ENCODE measurements at places on chromosomes 1 and 21.

DNA sequence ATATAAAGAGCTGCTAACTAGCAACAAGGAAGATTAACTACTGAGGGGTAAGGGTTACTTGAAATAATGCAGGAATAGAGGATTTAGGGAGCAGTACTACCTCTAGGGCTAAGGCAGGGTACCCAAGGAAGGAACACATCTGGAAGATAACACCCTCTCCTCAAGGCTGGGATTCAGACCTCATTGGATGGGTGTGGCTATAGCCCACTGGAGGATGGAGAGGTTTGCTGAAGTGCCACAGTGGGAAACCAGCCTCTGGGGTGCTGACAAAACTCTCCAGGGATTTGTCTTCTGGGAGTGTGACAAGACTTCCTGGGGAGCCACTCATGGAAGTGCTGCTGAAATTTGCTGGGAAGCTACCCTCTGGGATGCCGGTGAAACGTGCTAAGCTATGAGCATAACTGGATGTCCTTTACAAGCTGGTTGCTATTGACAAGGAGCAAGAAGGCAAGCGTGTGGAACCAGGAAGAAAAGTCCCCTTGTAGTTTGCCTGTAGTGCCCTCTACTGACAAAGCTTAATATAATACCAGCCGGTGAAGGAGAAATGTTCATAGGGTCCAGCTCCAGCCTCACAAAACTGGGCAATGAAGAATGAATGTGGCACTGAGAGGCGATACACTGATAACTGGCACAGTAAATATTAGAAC lies 122.8 kb upstream of the USP24 start:
- no peak for DNase-seq

DNA sequence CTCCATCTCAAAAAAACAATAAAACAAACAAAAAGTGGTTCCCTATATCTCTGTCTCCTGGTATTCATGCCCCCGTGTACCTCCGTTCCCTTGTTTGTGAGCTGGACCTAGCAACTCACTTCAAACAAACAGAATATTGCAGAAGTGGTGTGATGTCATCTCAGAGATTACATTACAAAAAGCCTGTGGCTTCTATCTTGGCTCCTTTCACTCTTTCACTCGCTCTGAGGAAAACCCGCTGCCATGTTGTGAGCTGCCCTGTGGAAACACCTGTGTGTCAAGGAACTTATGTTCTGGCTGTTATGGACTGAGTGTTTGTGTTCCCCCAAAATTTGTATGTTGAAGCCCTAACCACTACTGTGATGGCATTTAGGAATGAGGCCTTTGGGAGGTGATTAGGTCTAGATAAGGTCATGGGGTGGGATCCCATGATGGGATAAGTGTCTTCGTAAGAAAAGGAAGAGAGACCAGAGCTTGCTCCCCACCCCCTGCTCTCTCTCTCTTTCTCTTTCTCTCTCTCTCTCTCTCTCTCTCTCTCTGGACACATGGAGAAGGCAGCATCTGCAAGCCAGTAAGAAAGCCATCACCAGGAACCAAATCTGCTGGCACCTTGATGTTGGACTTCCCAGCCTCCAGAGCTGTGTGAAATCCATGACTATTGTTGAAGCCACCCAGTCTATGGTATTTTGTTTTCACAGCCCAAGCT lies 7.4 kb upstream of the HYI start:
- no peak for DNase-seq

- DNase-seq: no peak
These were observed 80.2 kb downstream of the ADSS2 start for GRCh38 chr1:244371242-244372141.

- no peak for DNase-seq
These were observed 8.5 kb downstream of the ERRFI1 start for GRCh38 chr1:8017495-8018197.

DNA sequence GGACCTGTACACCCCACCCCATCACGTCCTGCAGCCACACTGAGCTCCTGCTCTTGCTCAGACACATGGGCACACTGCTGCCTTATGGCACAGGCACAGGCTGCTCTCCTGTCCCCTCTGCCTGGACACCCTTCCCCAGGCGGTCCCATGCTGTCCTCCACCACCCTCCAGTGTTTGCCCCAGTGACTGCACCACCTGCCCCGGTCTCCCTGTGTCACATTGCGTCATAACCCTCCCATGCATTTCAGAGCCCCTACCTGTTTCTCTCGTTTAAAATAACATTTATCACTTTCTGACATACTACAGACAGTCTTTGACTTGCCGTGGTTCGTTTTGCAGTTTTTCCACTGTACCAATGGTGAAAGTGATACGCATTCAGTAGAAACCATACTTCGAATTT lies 159.2 kb downstream of the CAMTA1 start:
- no peak for DNase-seq

GRCh38 chr1:186662752-186663151 lies 17.5 kb downstream of the PTGS2 start:
- no peak for DNase-seq

- DNase-seq: no peak
These were observed 194.0 kb downstream of the C1orf94 start for GRCh38 chr1:34370748-34371147.

GRCh38 chr21:31418377-31419001 lies 74.4 kb upstream of the TIAM1 start:
- no peak for DNase-seq

DNA sequence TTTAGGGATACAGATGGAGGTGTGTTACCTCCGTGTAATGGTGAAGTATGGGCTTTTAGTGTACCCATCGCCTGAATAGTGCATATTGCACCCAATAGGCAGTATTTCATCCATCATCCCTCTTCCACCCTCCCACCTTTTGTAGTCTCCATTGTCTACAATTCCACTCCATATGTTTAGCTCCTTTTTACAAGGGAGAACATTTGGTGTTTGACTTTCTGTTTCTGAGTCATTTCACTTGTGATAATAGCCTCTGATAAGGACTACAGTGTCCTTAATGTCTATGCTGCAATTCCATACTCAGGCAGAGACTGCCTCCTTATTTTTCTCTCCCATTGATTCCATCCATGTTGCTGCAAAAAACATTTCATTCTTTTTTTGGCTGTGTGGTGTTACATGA lies 48.7 kb downstream of the OVGP1 start:
- no peak for DNase-seq

DNA sequence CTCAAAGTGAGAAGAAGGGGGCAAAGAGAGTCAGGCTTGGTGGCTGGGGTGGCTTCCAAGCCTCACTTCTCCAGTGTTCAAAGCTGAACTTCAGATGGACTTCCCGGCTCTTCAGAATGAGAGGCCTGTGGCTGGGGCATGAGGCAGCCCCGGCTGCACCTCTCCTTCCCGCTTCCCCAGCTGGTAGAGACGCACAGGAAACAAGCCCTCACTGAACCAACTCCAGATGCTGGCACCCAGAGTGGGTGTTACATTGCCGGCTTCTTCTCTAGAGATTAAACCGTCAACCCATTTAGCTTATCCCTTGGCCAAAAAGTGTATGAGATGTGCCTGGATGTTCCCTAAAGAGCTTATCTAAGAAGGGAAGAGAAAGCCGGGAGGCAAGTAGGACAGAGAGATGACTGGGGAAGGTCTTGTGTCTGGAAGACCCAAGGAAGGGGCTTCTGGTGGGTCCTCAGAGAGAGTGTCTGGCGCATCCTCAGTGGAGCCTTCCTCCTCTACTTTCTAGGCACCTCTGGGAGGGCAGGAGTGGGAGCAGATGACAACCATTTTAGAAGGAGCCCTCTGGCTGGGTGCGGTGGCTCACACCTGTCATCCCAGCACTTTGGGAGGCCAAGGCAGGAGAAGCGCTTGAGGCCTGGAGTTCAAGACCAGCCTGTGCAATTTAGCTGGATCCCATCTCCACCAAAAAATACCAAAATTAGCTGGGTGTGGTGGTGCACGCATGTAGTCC lies 2.0 kb downstream of the ADAMTSL4 start:
- DNase-seq: peak; percentile 35

- DNase-seq: no peak
These were observed 42.5 kb downstream of the PTPRF start for GRCh38 chr1:43573066-43573800.

- peak; percentile 90 for DNase-seq
These were observed 8.5 kb upstream of the MEX3A start for GRCh38 chr1:156090840-156091188.

DNA sequence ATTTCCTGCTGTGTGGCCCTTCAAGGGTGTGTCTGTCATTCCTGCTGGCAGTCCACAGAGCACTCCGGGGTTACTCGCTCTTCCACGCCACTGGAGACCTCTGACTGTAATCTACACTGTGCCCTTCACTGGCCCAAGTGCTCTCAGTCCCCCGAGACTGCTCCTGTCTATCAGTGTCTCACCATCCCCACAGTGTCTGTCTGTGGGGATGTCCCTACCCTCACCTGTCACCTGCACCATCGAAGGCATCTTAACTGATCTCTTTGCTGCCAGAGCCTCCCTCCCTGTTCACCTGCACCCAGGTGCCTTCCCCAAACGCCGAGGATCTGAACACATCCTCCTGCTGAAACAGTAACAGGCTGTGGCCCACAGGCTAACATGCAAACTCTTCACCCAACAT lies 136.7 kb downstream of the MATN1 start:
- no peak for DNase-seq

- DNase-seq: no peak
These were observed 900.1 kb downstream of the TTLL7 start for GRCh38 chr1:83098791-83099190.

DNA sequence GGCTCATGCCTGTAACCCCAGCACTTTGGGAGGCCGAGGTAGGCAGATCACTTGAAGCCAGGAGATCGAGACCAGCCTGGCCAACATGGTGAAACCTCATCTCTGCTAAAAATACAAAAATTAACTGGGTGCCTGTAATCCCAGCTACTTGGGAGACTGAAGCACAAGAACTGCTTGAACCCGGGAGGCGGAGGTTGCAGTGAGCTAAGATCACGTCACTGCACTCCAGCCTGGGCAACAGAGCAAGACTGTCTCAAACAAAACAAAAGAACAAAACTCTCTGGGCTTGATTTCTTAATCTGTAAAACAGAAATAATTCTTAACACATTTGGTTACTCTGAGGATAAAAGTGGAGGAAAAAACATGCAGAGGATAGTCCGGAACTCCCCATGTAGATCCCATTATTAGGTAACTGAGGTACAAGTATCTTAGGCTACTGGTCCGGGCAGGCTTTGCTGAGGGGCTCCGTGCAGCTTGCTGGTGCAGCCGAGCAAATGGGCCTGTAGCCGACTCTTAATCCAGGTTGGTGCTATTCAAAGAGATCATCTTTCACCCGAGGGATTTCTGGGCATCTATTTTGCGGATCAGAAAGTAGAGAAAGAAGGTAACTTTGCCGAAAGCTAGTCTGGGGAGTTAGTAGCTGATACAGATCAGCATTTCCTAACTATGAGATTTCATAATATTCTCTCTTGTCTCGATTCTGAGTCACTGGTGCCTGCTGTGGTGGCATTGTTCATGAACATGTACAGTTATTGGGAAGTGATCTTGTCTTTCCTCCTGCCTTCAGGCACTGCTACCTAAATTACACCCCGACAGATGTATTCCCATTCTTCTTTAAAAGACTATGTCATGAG lies 56.8 kb downstream of the NFIA start:
- DNase-seq: no peak

DNA sequence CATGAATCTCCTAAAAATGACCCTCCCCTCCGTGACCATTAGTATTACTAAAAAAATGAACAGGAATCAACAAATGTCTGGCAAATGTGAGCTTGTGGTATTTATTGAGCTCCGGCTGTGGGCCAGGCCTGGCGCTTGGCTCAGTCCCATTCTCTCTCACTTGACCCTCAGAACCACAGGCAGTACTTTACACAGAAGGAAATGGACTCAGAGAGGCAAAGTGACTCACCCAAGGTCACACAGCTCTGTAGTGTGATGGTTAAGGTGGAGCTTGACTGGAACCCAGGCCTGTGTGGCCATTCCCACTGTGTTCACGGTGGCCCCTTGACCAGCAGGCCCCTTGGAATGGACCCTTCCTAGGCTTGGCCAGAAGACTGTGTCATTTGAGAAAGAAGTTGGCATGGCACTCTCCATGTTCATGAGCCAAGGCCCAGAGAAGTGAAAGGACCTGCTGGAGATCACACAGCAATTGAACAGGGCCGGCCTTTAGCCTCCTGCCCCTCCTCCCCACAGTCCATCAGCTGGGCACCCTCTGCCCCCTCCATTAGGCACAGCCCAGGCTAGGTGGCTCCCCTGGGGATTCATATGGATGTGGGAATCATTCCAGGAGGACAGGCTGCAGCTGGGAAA lies 32.1 kb downstream of the FAM151A start:
- DNase-seq: no peak

GRCh38 chr21:45524756-45525152 lies 17.5 kb downstream of the SLC19A1 start:
- DNase-seq: no peak

DNA sequence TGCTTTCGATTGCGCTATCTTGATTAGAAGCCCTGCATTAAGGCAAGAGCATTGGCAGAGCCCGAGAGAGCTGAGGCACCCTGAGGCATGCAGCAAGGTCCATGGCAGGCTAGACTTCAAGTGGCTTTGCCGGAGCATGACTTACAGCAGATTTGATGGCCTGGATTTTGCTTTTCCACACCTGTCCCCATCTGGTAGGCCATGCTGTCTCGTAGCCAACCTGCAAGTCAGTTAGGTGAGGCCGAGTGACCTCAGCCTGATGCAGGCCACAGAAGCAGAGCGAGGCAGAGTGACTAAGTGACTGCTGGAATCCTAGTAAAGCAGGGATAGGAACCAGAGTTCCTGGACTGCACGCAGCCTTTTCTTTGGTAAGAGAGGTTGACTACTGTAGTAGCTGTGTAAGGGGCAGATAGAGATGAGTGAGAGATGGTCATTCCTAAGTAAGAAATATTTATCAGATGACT lies 148.9 kb downstream of the PBX1 start:
- DNase-seq: no peak

DNA sequence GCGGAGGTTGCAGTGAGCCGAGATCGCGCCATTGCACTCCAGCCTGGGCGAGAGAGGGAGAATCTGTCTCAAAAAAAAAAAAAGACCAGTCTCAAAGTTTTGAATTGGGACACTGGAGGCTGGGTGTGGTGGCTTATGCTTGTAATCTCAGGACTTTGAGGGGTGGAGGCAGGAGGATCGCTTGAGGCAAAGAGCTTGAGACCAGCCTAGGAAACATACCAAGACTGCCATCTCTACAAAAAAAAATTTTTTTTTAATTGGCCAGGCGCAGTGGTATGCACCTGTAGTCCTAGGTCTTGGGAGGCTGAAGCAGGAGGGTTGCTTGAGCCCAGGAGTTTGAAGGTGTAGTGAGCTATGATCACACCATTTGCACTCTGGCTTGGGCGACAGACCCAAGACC lies 3.9 kb downstream of the ZBTB8B start:
- DNase-seq: no peak

DNA sequence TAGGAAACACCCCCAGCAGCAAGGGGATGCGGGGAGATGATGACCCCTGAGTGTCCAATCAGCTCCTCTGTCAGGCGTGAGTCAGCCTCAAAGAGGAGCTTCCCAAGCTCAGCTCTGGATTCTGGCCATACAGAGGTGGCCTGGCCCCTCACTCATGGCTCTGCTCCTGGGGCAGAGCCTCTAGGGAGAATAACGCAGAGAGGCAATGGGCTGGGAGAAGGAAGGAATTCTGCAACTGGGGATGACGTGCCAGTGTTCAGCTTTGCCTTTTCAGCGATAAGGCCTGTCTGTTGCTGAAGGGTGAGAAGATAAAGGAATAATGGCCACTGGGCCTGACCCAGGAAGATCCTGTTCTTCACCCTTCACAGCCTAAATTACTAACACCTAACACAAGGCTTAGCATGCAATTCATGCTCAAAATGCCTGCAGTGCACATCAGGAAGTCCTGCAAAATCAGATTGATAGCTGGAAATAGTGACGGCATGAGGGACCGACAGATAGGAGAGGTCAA lies 92.2 kb downstream of the TBX19 start:
- DNase-seq: no peak

Data from CD4-positive, alpha-beta T cell treated with Interferon alpha-2 for 1 hour (primary cell).